ENCODE measurements at places on chromosomes 3 and 15.

GRCh38 chr15:69718436-69718835, 265.8 kb downstream of the RPLP1 start:
- DNase-seq = no peak

DNA sequence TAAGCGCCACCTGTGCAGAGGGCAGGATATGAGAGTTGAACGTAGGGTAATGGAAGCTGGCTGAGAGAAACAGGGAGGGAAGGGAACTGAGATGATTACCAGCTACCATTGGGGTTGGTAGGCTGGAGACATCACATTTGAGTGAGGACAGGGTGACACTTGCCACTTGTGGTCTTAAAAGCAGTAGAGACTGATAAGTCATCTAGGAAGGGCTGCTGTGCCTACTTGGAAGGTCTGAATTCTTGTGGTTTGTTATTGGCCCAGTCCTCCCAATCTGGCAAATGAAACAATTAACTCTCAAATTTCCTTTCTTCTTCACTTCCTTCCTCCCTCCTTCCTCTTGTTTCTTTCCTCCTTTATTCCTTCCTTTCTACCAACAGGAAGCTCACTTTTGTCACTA, 46.8 kb downstream of the COL6A5 start:
- no peak for DNase-seq

GRCh38 chr3:178479446-178479845, 56.8 kb upstream of the KCNMB2 start:
- no peak for DNase-seq

- peak; percentile 86 for DNase-seq
Observed at GRCh38 chr3:129892857-129893580, 492 bp downstream of the TMCC1 start.

- DNase-seq = no peak
Observed at GRCh38 chr3:183490211-183490601, 61.8 kb upstream of the MCF2L2 start.

GRCh38 chr15:63628123-63628822, 31.1 kb downstream of the FBXL22 start:
- no peak for DNase-seq

DNA sequence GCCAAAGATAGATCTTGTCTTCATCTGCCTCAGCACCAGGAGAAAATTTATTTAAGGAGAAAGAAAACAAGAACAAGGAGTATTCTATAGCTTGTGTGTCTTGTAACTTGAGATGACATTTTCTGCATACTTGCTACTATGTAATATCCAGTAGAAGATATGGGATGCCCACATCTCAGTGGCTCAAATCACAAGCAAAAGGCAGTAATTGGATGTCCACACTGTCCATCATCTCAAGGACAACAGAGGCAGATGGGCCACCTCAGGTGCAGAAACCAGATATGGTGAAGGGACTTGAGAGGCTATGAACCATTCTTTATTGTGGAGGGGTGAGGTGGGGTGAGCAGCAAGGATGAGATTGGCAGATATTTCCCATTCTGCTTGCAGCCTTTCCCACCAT, 309.0 kb downstream of the GBE1 start:
- DNase-seq = no peak

DNA sequence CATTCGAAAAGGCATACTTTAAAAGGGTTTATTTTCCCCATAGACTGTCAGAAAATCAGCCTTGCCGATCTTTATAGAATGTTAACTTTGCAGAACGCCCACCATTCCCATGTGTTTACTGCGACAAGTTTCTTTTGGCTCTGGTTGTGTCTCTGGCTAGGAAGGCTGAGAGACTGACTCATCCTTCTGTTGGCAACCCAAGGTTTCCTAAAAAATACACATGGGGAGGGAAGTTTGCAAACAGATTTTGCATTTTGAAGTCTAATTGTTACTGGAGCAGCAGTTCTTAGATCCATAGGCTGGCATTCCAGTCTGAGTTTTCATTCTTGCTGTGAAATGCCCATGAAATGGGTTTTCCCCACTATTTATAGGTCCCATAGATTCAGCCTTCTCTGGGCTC, 37.9 kb upstream of the MINAR1 start:
- DNase-seq = no peak

GRCh38 chr15:59553879-59554735, 57.5 kb upstream of the GCNT3 start:
- DNase-seq = no peak

DNA sequence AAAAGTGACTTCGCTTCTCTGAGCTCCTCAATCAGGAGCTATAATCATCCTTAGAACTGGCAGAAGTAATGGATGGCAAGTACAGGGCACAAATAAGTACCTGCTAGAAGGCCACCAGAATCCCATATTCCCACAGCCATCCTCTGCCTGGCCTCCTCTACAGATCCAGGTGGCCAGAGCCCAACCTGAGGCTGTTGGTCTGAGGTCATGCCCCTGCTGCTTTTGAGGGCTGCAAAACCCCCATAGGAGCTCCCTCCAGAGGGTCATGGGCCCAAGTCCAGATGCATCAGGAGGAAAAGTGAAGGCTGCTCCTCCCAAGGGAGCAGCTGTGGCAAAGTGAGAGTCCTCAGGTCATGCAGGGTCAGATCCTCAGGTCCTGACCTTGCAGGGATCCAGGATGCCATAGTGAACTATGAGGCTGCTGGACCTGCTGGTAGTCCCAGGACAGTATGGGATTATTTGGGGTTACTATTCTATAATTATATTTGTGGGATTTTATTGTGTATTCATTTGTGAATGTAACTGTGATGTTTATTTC, 3.0 kb upstream of the PLCD1 start:
- DNase-seq = no peak

- DNase-seq = no peak
Observed at GRCh38 chr3:81645248-81645647, 116.2 kb downstream of the GBE1 start.

- no peak for DNase-seq
Observed at GRCh38 chr3:184910664-184911063, 98.7 kb downstream of the VPS8 start.

DNA sequence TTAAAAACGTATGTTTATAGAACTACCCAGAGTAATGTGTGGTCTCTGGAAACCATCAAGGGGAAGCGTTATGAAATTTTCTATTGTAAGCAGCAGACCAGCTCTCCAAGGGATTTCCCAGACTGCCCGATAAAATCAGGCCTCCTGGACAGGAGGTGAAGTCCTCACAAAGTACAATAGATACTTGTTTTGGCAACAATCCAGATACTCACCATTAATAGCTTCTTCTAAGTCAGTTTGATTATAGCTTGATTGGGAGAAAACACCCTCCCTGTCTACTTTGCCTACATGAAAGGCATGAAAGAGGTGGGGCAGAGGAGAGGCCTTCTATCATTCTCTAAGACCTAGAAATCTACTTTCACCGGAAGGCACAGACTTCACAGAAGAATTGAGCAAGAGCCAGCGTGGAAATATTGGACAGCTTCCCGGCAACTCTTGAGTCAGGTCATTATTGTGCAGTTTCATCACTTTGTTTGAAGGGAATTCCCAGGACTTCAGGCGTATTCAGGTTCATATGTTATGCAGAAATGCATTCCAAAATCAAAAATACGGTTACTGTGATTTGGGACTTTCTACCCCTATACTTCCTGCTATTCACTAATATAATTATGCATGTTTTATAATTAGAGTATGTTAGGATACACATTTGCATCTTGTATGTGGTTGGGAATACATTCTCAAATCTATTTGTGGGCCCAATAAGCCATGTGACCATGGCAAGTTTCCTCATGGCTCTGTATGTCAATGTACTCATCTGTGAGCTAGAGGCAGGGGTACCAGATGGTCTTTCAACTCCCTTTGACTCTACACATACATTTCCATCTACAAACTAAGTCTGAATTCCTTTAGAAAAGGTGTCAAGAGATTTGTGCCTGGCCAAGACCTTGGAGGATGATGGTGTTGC, 103.5 kb downstream of the CD47 start:
- peak; percentile 79 for DNase-seq

GRCh38 chr3:94301366-94301765, 238.5 kb downstream of the NSUN3 start:
- DNase-seq = no peak

- DNase-seq = no peak
Observed at GRCh38 chr3:110420158-110420641, 651.4 kb upstream of the NECTIN3 start.

- no peak for DNase-seq
Observed at GRCh38 chr3:136899622-136900158, 37.7 kb downstream of the NCK1 start.

- DNase-seq = no peak
Observed at GRCh38 chr15:39710681-39711080, 72.0 kb downstream of the FSIP1 start.

DNA sequence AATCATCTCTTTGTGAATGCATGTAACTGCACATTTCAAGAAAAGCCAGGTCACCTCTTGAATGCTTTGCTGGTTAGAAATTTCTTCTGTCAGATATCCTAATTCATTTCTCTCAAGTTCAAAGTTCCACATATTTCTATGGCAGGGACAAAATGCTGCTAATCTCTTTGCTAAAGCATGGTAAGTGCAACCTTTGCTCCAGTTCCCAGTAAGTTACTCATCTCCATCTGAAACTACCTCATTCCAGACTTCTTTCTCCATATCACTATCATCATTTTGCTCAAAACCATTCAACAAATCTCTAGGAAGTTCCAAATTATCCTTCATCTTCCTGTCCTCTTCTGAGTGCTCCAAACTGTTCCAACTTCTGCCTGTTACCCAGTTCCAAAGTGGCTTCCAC, 230.6 kb downstream of the ZMAT3 start:
- DNase-seq = no peak

GRCh38 chr15:95375281-95375680, 955.2 kb upstream of the NR2F2 start:
- DNase-seq = no peak

DNA sequence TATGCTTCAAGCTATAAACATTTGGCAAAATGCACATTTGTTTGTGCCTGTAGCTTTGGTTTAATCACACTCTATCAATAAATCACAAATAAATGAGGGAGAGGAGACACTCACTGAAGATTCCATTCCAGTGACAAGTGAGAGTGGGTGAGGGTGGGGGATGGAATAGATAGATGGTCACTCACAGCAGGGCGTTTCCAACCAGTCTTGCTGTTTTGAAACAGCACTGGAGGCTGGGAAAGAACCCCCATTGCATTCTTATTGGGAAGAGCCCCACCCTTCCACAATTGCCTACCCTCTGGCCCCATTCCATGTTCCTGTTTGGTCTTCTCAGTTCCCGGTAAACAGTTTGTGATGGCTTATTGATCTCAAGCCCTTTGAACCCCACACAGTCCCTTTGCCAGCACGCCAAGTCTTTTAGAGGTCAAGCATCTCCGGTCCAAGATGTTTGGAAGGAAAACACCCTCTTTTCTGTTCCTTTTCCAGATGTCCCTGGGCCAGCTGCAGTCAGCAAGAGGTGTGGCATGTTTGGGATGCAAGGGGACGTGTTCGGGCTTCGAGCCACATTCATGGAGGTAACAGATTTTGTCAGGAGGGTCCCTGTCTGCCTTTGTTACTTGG, 30.7 kb downstream of the LMCD1 start:
- peak; percentile 73 for DNase-seq

- no peak for DNase-seq
Observed at GRCh38 chr15:82643992-82644391, 3.2 kb downstream of the CPEB1 start.

DNA sequence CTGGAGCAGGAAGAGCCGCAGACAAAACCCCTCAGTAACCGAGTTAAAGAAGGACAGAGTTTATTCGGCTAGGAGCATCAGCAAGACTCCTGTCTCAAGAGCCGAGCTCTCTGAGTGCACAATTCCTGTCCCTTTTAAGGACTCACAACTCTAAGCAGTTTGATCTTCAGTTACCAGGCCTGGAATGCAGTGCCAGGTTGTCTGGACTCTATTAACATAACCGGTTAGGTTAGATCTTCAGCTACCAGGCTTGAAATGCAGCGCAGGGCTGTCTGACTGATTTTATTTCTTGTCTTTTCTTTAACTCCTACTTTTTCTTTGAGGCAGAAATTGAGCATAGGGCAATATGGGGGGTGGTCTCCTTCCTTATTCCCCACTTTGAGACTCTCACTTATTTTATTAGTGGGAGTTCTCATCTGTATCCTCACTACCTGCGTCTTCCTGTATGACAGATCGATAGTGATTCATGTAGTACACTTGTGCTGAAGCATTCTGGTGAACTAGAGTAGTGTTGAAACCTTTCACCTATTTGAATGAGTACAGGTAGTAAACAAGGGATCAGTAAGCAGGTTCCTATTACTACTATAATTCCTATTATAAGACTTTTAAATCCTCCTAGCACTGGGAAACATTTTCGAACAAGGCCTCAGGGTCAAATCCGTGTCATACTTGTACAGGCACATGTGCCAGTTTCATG, 325.0 kb downstream of the CGGBP1 start:
- DNase-seq = no peak

- peak; percentile 76 for DNase-seq
Observed at GRCh38 chr3:39288300-39288808, 8.5 kb upstream of the CX3CR1 start.

DNA sequence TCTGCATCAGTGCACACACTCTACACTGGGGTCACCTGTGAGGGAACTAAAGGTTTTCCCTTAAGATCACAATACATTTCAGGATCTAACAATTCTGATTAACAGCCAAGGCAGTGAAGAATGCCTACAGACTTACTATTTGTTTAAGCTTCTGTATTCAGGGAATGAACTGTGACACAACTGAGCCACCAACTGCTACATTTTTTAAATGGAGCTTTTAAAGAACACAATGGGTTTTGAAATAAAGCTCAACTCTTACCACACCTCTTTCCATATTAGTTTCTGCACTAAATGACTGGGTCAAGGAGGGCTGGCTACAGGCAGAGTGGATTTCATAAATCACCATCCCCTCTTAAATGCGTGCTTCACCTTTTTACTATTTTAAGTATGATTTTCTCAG, 100.2 kb downstream of the TMCC1 start:
- no peak for DNase-seq

- DNase-seq = no peak
Observed at GRCh38 chr15:42784705-42785104, 47.8 kb upstream of the CDAN1 start.

GRCh38 chr3:117218641-117219048, 509.1 kb downstream of the TUSC7 start:
- no peak for DNase-seq

DNA sequence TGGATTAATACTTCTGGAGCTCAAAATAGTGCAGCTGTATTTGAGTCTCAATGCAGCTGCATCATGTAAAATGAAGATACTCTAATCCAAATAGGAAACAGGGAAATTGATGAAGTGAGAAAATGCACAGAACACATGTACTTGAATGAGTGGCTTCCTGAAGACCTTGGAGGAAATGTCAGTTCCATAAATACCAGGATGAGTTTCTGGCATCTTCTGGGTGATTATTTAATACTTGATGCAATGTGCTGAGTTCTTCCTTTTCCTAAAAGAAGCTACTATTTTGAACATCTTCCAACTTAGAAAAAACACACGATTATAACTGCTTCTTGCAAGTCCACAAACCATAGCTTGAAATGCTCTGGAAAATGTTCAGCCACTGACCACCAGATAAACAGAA, 162.8 kb downstream of the SLC9A9 start:
- DNase-seq = no peak

- peak; percentile 82 for DNase-seq
Observed at GRCh38 chr15:70492240-70493177, 270.8 kb downstream of the UACA start.

DNA sequence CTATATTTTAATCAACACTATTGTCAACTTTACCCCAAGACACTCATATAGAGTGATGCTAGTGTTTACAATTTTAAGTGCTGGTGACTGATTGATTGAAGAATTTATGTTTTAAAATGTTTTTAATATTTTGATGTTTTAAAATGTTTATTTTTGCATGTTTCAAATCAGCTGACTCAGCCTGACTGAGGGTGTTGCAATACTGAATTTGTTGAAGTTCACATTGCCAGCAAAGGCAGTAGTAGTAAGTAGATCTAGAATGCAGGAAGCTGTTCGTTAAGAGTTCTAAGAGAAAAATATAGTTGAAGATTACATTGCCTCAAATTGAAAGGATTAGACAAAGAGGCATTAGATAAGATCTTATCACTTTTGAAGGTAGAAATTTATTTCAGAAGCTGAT, 977.6 kb downstream of the IGSF11 start:
- DNase-seq = no peak
